T-helper 22 cell (primary cell): ENCODE measurements at places on chromosomes 11 and 22.

- DNase-seq = no peak
Measured at GRCh38 chr11:3160252-3161031, 4.7 kb downstream of the OSBPL5 start.

GRCh38 chr11:114447892-114448291, 8.6 kb downstream of the REXO2 start:
- DNase-seq = no peak

DNA sequence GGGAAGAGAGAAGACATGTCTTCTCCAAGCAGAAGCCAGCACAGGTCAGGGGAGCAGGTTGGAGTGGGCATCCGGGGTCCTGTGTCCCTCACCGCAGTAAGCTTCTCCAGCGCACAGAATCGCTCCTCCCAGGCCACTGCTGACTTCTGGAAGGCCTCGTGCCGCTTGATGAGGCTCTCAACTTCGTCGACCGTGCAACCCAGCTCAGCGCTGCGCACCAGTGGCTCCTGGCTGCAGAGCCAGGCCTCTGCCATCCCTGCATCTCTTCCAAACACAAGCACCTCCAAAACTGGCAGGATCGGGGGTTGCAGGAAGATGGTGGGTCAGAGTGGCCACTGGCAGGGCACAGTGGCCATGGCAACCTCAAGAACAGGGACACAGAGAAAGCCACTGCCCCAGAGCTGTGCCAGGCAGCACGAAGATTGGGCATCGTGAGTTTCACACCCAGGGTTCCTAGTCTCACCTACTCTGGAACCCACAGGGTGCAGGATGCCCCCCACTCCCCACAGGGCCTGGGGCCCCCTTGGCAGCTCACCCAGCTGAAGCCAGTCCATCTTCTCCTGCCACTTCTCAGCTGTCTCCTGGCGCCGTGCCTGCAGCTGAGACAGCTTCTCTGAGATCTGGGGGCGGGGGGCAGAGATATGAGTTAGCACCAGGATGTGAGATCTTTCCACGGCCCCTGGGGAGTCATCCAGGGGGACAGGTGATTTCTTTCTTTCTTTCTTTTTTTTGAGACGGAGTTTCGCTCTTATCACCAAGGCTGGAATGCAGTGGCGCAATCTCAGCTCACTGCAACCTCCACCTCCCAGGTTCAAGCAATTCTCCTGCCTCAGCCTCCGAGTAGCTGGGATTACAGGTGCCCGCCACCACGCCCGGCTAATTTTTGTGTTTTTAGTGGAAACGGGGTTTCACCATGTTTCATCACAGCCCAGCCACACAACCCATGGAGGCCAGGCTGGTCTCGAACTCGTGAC, 11.2 kb upstream of the RBM4B start:
- DNase-seq = no peak

DNA sequence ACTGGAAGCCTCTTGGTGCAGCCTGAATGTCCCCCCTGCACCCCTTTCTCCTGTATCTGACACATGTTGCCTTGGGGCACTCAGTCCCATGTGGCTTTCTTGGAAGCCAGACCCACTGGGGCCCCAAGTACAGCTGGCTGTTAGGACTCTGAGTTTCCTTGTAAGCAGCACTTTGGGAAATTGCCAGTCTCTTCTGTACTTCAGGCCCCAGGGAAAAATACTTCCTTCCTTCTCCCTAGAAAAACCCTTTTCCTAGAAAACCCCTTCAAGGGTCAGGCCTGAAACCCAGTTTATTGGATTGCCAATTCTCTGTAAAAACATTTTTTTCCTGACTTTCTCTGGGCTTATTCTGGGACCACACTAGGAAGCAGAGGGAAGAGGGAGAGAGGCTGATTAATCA, 360.3 kb downstream of the TENM4 start:
- DNase-seq = no peak

DNA sequence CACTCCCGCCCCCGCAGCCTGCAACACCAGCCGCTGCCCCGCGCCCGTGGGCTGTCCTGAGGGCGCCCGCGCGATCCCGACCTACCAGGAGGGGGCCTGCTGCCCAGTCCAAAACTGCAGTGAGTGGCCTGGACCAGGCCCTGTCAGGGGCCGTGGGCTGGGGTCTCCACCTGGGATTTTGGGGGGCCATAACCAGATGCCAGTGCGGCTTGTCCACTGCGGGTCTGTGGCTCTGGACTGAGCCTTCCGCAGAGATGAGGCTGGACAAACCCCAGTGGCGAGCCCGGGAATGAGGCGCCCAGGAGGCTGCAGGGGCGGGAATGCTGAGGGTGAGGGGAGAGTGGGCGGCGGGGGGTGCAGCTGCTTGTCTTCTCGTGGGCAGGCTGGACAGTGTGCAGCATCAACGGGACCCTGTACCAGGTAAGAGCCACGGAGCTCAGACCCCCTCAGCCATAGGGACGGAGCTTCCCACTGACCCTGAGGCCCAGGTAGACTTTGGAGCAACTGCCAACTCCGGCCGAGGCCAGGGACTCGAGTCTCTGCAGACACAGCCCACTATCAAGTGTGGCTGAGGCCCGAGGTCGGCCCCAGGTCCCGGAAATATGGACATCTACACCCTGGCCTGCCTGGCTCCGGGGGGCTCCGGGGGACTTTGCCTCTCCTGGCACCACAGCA, 24.8 kb upstream of the MUC5B start:
- no peak for DNase-seq

DNA sequence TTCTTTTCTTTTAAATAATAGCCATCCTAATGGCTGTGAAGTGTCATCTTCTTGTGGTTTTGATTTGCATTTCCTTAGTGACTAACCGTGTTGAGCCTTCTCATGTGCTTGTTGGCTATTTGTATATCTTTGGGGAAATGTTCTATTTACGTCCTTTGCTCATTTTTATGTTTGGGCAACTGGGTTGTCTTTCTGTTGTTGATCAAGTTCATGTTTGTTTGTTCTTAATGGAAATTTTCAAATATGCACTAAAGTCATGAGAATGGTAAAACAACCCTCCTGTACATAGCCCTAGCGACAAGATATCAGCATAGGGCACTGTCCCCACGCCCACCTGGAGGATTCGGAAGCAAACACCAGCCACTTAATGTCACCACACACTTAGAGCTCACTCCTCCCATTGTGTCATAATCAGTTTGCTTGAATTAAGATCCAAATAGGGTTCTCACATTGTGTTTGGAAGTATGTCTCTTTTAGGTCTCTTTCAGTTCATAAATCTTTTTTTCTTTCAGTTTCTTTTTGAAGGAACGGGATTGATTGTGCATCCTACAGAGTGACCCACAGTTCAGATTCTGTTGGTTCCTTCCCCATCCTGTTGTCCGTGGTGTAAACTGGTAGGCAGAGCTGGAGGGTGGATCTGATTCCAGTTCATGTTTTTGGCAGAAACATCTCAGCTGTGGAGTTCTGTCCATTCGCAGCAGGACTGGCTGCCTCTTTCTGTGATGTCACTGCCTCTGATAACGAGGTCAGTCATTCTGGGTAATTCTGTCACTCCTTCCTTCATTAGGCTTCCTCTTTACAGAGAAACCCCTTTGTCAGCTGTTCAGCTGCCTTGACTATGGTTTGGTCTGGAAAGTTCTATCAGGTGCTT, 26.4 kb upstream of the ADORA2A start:
- no peak for DNase-seq

DNA sequence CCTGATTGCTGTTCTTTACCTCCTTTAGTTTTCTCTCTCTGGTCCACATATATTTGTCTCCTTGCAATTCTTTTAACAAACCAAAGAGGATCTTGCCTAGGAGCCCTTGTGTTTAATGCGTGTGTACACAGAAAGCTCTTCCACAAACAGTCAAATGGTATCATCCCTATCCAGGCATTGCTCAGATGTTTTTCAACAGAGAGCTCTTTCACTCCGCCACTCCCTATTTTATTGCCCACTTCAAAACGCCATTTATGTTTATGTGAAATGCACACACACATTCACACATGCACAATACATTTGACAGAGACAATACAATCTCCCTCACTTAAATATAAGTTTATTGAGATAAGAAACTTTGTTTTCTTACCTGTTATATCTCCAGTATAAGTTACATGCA, 4.7 kb downstream of the OR5AP2 start:
- DNase-seq = no peak

GRCh38 chr22:44116755-44117684, 63.7 kb upstream of the PARVG start:
- no peak for DNase-seq
